ENCODE measurements at places on chromosomes 16 and 17.
A peak's percentile ranks its signal among the peaks of the same experiment; 100 is the strongest.

- no peak for DNase-seq
These were observed 21.3 kb downstream of the SBK1 start for GRCh38 chr16:28313587-28313986.

DNA sequence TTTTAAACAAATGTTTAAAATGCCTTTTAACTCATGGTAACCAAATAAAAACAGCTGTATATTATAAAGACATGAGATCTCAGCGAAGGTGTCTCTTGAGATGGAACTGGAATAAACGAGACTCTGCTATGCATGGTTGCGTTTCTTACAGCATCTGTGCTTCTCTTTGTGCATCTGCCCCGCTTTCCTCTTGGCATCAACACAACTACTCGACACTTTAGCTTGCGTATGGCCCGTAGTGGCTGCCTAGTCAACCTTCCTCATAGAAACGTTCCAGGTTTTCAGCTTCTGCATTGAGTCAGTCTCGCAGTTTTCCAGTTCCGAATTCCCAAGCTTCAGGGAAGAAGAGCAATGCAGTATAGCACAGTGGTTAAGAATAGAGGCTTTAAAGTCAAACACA, 214.9 kb downstream of the CEP112 start:
- DNase-seq: no peak

GRCh38 chr17:59842901-59843652, 49.7 kb downstream of the TUBD1 start:
- DNase-seq: no peak

DNA sequence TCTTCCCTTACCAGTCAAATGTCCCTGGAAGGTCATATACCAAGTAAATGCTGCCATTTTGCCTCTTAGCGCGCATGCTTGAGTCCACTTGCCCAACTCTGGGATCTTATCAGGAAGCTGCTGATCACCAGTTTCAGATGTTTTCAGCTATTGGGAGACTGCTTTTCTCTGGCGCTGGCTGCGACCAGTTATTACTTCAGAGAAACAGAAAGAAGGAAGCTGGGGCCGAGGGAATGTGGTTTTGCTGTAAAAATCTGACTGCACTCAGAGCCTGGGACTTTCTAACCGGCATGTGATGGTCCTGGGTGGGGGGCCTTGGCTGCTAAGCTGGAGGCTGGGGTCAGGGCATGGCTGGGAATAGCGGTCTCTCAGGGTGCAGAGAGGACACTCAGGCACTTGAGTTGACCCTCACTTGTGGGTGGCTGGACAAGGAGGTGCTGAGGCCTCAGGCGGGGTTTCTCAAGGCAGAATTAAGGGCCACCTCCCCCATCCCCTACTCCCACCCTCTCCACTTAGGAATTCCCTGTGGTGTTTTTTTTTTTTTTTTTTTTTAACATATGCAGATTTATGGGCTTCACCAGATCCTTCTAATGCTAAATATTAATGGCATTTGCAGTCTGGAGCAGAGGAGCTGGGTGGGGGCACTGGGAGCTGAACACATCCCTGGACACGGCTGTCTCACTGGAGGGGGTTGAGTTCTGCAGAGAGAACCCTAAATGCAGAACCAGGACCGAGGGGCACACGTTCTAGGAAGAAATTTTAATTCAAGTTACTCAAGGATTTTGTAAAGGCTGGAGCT, 145.8 kb downstream of the CYLD start:
- no peak for DNase-seq

GRCh38 chr17:35073991-35074627, 10.6 kb upstream of the RFFL start:
- DNase-seq: no peak

GRCh38 chr17:61560071-61560470, 30.9 kb downstream of the NACA2 start:
- no peak for DNase-seq

GRCh38 chr17:55783684-55784245, 32.9 kb downstream of the PCTP start:
- DNase-seq: no peak

GRCh38 chr16:71659471-71659870, 33.5 kb downstream of the MARVELD3 start:
- no peak for DNase-seq

GRCh38 chr16:5490499-5490898, 392.9 kb upstream of the EEF2KMT start:
- DNase-seq: no peak

GRCh38 chr17:8900626-8901585, 33.4 kb upstream of the PIK3R6 start:
- no peak for DNase-seq

DNA sequence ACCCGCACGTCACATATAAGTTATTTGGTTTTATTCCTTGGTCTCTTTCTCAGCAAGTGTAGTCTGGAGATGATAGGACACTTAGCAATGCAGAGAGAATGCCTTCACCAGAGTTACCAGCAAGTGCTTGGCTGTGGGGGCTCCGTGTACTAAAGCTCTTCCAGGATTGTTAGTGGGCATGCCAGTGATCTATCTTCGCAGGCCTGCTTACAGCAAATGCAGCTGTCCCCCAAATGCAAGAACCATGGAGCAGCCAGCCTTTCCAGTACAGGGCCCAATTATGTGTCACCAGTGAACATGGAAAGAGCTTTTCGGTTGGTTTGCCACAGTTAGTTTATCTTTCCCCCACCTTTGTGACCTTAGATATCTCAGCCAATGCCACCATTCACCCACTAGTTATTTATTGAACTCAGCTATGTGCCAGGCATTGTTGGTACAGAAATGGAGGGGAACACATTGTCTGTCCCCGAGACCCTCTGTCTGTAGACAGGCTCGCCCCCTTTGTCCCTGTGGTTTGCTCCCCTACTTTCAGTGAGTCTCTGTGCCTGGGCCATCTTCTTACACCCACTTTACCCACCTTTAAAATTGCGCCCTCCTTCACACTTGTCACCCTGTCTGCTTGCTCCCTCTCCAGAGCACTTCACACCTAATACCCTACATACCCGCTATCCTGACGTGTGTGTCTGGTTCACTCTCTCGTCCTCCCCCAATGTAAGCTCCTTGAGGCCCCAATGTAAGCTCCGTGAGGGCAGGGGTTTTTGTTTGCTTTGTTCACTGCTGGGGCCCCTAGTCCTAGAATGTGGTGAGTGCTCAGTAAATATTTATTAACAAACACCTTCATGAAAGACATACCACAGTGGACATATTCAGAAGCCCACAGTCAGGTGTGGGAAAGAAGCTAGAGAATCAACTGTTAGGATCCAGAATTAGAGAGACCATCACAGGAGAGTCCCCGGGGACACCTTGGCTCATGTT, 13.3 kb downstream of the USP10 start:
- no peak for DNase-seq

- no peak for DNase-seq
These were observed 25.6 kb downstream of the ACSM1 start for GRCh38 chr16:20671903-20672302.

GRCh38 chr17:32497431-32498205, 10.8 kb downstream of the CDK5R1 start:
- DNase-seq: no peak

DNA sequence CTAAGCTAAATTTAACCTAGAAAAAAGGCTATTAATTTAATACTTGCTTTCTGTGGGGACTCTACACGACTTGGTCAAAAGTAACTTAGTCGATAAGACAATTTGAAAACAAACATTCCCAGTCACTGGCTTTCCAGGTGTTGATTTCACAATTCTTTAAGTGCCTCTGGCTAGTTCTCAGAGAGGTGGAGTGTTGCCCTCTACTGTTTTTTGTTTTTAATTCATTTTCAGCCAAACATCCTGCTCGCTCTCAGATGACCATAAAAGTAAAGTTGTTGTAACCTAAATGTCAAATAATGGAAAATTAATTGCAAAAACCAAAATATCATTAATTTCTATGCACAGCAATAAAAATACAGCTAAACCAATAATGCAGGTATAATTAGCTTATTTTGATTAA, 107.1 kb downstream of the MYO1D start:
- peak; percentile 1 for DNase-seq

GRCh38 chr16:49510654-49511305, 137.2 kb downstream of the C16orf78 start:
- DNase-seq: no peak

GRCh38 chr16:81554979-81555378, 110.4 kb downstream of the CMIP start:
- no peak for DNase-seq

DNA sequence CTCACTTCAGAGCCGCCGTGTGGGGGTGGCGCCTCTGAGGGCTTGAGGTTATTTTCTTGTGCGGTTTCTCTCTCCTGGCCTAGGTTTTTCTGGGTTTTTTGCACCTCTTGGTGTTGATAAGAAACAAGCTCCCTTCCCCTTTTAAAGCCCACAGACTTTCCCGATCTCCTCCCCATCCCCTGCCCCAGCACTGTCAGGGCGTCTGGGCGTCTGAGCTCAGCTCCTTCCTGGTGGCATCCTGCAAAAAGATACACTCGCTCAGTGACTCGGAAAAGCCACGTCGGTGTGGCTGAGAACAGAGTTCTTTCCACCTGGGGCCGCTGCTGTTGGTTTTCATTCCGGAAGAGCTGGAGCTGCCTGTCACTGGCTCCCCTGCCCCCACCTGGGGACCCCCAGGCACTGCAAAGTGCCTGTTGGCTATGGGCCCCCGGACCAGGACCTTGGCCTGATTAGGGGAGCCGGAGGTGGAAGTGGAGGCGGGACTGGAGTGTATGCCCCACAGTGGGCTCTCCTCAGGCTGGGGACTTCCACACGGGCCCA, 14.5 kb downstream of the BAIAP2 start:
- DNase-seq: no peak

DNA sequence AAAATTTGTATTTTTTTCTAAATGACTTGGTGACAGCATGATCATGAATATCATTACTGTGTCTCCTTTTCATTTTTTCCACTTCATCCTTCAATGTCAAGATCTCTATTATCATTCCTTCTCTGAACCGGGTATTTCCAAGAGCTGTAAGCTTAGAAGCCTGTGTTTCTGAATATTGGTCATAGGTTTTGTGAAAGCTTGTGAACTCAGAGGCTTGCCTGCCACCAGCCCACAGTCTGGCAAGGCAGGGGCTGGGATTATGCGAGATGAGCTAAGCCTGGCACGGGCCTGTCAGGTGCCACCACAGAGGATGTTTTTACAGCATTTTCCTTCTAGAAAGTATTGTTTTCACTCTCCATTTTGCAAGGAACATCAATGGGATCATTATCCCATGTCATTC, 92.8 kb downstream of the MYH10 start:
- no peak for DNase-seq

- DNase-seq: no peak
These were observed 13.2 kb downstream of the TMEM11 start for GRCh38 chr17:21200590-21201297.

GRCh38 chr17:4006745-4007211, 42.5 kb upstream of the ATP2A3 start:
- no peak for DNase-seq

GRCh38 chr17:36196131-36196486, 449 bp downstream of the CCL3L1 start:
- DNase-seq: no peak

DNA sequence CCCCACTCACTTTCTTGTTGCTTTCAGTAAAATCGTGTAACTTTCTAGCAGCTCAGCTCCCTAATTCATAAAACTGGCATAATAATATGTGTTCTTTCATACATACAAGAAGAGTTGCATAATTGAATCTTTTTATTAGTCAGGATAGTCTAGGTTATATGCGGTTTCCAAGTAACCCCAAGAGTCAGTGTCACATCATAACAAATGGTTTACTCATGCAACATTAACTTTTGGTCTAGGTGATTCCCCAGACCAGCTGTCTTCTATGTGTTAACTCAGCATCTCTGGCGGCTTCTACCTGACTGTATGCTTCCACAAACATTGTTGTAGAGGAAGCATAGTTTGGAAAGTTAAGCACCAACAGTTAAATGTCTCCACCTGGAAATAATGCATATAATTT, 1000.4 kb downstream of the CDH11 start:
- DNase-seq: no peak

DNA sequence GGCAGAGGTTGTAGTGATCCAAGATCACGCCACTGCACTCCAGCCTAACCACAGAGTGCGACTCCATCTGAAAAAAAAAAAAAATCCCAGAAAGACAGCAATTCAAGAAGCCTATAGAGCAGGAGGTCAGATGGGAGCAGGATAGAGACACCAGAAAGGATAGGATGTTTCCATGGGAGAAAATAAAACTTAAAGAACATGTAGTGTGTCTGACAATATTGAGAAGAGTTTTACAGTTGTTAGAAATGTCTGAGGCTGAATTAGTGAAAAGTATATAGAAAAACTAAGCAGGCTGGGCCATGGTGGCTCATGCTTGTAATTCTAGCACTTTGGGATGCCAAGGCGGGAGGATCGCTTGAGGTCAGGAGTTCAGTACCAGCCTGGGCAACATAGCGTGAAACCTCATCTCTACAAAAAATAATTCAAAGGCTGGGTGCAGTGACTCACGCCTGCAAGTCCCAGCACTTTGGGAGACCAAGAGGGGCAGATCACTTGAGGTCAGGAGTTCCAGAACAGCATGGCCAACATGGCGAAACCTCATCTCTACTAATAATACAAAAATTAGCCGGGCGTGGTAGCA, 15.3 kb upstream of the TRIM37 start:
- DNase-seq: no peak

- DNase-seq: no peak
These were observed 113.2 kb downstream of the PRKCA start for GRCh38 chr17:66415366-66416206.

Measured in NCI-H1105 (cell line).